Psoas muscle (tissue), 8 donors: ENCODE measurements at places on chromosomes 1 and 21.

- no peaks in the 10 kb centered on the region for H3K4me1 ChIP-seq
- H3K36me3 ChIP-seq, result no peaks in the 10 kb centered on the region
- H3K4me3 ChIP-seq, result no peak overlapping the region
- H3K27me3 ChIP-seq, result peaks cover 5% of the 10 kb centered on the region
- DNase-seq, result no peak
These were observed 56.4 kb downstream of the AJAP1 start for GRCh38 chr1:4710592-4711415.

GRCh38 chr21:43284238-43284637 is 115.4 kb downstream of the CRYAA start:
- H3K27me3 ChIP-seq, result no peaks in the 10 kb centered on the region
- H3K4me1 ChIP-seq, result no peaks in the 10 kb centered on the region
- no peak for DNase-seq
- no peaks in the 10 kb centered on the region for H3K36me3 ChIP-seq

- no peaks in the 10 kb centered on the region for H3K36me3 ChIP-seq
- no peak for DNase-seq
- H3K4me3 ChIP-seq, result no peak overlapping the region
These were observed 1.7 kb downstream of the RNF223 start for GRCh38 chr1:1072299-1072848.

DNA sequence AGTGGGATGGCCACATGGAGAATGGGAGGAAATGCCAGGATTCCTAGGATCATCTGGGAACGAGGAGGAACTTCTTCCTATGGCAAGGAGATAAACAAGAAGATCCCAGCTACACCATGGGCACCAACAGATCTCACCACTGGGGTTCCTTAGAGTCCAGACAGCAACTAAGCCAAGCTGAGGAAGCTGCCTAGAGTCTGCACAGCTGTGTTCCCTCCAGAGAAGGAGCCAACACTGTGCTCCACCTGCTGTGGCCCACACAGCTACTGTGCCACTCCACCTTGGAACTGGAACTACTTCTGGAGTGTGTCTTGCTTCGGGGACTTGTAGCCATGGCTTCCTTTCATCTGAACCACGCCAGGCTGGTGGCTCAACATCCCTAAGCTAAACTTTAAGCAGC is 6.0 kb downstream of the IFNAR1 start:
- H3K27ac ChIP-seq, result no peak overlapping the region
- H3K4me3 ChIP-seq, result no peak overlapping the region
- peaks cover 26% of the 10 kb centered on the region for H3K4me1 ChIP-seq
- H3K36me3 ChIP-seq, result no peaks in the 10 kb centered on the region

DNA sequence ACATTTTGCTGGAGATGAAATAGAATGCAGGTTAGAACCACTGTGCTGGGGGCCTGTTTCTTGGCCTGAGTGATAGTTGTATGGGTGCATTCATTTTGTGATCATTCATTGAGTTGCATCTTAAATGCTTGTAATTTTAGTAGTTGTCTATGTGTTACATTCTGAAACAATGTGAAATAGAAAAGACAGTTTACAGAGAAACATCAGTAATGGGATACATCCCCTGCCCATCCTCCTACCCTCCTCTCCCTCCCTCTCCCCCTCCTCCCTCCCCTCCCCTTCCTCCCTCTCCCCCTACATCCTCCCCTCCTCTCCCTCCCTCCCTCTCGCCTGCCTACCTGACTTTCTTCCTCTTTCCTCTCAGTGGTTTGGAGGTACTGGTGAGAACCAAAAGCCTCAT is 54.5 kb upstream of the COL6A1 start:
- no peak for DNase-seq
- no peak overlapping the region for H3K27ac ChIP-seq
- H3K27me3 ChIP-seq, result no peaks in the 10 kb centered on the region

DNA sequence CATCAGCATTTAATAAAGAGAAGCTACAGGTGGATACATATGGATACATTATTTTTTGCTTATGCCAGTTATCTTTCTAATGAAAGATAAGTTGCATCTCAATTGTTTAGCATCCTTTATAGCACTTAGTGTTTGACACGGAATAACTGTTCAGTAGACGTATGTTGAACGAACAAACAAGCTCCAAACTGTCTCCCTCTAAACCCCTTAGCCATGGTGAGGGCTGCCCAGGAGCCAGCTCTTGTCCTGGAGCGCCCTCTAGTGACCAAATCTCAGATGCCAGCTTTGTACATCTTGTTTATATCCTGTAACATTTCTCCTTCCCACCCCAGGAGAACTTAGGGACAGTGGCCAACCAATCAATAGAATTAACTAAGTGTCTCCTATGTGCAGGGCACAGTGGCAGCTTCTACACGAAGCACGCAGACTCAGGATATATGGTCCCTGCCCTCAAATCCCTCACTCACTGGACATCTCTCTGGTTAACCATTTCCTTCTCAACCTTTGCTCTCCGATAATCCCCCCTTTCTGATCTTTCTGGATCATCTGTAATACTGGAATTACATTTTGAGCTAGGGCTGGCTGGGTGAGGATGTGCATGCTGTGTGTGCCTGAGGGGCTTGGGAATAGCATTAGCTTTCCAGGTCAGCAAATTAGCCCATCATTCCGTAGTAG is 22.9 kb downstream of the KCNA10 start:
- no peaks in the 10 kb centered on the region for H3K4me1 ChIP-seq
- peak; percentile 70 for DNase-seq
- H3K27me3 ChIP-seq, result no peaks in the 10 kb centered on the region
- no peaks in the 10 kb centered on the region for H3K36me3 ChIP-seq

- no peak overlapping the region for H3K27ac ChIP-seq
- H3K4me1 ChIP-seq, result no peaks in the 10 kb centered on the region
- DNase-seq, result no peak
- peak overlapping the region; percentile 55 for H3K4me3 ChIP-seq
These were observed 15.7 kb upstream of the LUZP1 start for GRCh38 chr1:23184212-23184934.

DNA sequence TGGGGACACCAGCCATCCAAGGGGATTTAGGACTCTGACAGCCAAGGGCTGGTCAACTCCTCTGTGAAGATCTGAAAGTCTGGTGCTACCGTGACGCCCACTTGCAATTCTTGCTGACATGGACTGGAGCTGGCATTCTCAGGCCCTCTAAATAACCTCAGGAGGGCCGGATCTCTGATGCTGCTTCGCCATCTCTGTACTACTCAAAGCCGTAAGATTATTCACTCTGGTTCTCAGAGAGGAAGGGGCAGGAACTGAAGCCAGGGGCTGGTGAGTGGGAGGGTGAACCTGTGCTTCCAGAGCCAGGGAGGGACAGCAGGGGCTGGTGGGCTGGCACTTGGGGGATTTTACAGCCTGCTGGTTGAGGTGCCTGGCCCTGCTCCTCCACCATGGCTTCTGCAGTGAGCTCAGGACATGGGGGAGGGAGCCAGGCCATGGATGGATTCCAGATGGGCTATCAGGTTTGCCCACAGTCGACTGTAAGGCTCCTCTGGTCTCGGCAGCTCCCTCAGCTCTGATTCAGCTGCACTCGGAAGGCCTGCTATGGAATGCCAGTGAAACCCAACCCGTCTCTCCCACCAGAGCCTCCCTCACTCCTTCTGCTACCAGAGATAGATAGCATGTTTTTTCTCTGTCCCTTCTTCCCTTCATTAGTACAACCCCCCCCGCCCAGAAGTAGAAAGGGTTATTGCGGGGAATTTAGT is 84.5 kb downstream of the PLXNA2 start:
- H3K4me3 ChIP-seq, result peak overlapping the region; percentile 28
- peak overlapping the region; percentile 88 for H3K27ac ChIP-seq
- peak; percentile 72 for DNase-seq
- no peaks in the 10 kb centered on the region for H3K36me3 ChIP-seq
- peaks cover 97% of the 10 kb centered on the region for H3K4me1 ChIP-seq

DNA sequence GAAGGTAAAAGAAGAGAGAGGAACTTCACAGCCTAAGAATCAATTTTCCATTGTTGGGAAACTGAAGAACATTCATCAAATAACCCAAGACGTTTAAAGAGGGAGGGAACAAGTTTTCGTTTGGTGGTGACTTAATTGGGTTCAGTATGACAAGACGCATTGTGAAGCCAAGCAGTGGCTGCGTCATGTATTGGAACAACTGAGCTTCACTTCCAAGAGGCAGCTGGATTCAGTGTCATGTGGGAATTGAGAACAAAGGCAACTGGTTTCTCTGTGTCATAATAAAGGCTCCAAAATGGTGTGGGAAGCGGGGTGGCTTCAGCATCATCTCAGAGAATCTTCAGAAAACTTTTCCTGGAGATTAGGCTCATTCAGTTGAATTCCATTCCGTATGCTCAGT is 29.8 kb upstream of the RC3H1 start:
- DNase-seq, result peak; percentile 57
- no peaks in the 10 kb centered on the region for H3K27me3 ChIP-seq
- no peaks in the 10 kb centered on the region for H3K36me3 ChIP-seq
- H3K4me1 ChIP-seq, result no peaks in the 10 kb centered on the region
- H3K27ac ChIP-seq, result no peak overlapping the region

DNA sequence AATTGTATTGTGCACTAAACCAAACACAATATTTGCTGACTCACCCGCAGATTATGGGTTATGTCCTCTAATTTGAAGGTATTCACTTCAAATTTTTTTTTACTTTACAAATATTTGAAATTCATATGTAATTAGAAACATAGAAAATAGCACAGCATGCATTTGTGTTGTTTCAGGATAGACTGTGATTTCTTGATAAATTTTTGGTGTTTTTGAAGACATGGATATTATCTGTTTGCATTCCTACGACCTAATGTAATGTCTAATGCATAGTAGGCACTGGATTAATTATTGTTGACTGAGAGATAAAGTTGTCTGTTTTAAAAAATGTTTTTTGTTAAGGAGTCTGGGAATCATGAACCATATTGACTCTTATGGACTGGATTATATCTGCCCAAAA is 850.2 kb downstream of the BRINP3 start:
- H3K4me3 ChIP-seq, result no peak overlapping the region
- H3K4me1 ChIP-seq, result no peaks in the 10 kb centered on the region
- no peaks in the 10 kb centered on the region for H3K27me3 ChIP-seq

DNA sequence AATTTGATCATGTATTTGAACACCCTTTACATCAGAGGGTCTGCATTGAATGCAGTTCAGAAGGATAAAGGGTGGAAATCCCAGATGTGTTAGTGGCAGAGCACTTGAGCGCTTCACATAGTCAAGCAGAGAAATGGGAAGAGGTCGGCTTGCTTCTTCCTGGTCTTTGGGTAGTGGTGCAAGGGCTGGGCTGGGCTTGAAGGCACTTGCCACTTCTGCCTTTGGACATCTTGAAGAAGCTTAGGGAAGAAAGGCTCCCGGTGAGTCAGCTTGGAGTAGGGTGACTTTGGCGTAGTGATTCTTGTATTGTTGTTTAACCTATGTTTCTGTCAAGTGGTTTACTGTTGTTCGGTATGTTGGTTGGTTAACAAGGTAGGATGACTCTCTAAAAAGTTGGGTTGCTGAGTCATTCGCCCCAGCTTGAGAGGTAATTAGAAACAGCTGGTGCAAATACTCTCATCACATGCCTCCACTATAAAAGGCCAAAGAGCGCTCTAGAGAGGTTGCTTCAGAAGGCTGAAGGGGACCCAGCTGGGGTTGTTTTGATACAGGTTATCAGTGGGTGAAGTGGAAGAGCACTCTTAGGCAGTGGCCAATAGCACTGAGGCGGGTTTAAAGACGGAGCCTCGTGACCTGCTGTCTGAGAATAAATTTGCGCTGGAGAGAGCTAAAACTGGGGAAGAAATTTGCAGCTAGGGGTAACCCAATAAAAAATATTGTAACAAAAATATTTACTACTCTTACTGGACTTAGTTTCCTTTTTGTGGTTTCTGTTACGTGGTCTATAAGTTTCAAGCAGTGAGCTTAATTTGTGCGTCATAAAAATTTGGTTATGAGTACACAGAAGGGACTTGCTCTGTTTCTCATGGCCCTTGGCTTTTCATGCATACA is 1.4 kb downstream of the BACH1 start:
- H3K4me1 ChIP-seq, result peaks cover 40% of the 10 kb centered on the region
- peak overlapping the region; percentile 98 for H3K27ac ChIP-seq

DNA sequence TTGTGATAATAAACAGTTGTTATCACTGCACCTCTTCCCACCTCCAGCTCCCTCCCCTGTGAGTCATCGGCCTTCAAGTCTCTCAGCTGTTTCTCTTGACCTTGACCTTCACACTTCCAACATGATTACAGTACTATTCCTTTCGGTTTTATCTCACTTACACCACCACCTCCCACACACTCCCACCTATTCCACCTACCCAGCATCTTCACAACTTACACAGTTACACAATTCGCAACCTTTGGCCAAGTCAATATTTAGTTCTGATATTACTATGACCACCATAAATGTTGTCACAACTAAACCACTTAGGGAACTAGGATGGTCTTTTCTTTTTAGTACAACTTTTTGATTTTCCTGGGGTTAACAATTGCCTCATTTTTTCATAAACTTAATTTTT is 60.2 kb downstream of the RIPK4 start:
- H3K4me1 ChIP-seq, result no peaks in the 10 kb centered on the region
- no peak overlapping the region for H3K4me3 ChIP-seq
- no peaks in the 10 kb centered on the region for H3K36me3 ChIP-seq
- no peak overlapping the region for H3K27ac ChIP-seq
- no peaks in the 10 kb centered on the region for H3K27me3 ChIP-seq
- no peak for DNase-seq

GRCh38 chr1:189431447-189431846 is 1046.2 kb downstream of the BRINP3 start:
- H3K27me3 ChIP-seq, result no peaks in the 10 kb centered on the region
- no peak overlapping the region for H3K27ac ChIP-seq
- no peak overlapping the region for H3K4me3 ChIP-seq
- no peaks in the 10 kb centered on the region for H3K36me3 ChIP-seq
- no peaks in the 10 kb centered on the region for H3K4me1 ChIP-seq
- no peak for DNase-seq

DNA sequence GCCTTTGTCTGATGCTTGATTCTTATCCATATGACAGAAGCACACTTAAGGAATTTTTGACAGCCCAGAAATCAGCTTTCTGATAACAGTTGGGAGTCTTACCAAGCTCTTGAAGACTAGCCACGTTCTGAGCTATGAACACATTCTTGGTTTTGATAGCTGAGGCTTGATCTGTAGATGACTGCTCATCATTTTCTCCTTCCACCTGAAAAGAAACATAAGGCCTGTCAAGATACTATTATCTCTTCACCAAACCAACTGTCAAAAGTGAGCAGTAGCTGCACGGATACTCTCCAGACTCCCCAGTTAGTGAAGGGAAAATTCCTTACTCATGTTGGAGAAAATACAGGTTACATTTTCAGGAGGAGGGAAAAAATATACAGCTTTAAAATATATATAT is 12.2 kb downstream of the UBR4 start:
- peaks cover 6% of the 10 kb centered on the region for H3K4me1 ChIP-seq
- H3K36me3 ChIP-seq, result peaks cover 23% of the 10 kb centered on the region
- no peak overlapping the region for H3K4me3 ChIP-seq
- H3K27ac ChIP-seq, result no peak overlapping the region
- no peak for DNase-seq

DNA sequence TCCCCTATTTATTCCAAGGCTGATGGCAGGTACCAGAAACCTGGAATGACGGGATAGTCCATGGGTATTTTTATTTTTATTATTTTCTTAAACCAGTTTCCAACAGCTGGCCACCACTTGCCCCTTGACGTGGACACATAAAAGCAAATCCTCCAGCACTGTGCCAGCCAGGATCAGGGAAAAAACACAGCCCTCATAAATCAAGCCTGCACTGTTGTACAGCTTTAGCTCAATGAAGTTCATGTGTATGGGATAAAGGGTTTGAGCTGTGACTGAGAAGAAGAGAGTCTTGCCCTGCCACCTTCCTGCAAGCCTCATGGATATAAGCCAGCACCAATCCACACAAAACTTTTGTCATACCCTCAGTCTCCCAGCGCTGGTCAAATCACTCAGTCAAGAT is 303.8 kb upstream of the SPAG17 start:
- no peak overlapping the region for H3K27ac ChIP-seq
- no peaks in the 10 kb centered on the region for H3K4me1 ChIP-seq
- no peaks in the 10 kb centered on the region for H3K36me3 ChIP-seq
- no peak overlapping the region for H3K4me3 ChIP-seq
- no peak for DNase-seq
